CMK (cell line): ENCODE measurements at places on chromosomes 13 and 19.

GRCh38 chr13:70484931-70485330 lies 376.7 kb upstream of the KLHL1 start:
- no peak for DNase-seq

DNA sequence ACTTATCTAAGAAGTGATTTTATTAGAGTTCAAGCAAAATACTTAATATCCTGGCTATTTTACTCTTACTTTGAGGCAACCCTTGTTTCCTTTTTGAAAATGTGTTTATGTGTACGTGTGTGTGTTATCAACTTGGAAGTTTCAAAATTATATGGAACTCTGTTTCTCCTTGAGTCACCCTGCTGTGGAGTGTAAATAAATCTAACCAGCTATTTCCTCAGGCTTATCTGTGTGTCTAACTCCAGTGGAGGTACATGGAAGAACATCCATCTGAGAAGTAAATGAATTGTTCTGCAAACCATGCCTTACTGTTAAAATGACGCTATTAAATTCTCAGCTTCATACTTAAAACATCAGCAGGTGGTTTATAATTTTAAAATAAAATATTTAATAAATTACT lies 583.4 kb upstream of the SLITRK5 start:
- no peak for DNase-seq

DNA sequence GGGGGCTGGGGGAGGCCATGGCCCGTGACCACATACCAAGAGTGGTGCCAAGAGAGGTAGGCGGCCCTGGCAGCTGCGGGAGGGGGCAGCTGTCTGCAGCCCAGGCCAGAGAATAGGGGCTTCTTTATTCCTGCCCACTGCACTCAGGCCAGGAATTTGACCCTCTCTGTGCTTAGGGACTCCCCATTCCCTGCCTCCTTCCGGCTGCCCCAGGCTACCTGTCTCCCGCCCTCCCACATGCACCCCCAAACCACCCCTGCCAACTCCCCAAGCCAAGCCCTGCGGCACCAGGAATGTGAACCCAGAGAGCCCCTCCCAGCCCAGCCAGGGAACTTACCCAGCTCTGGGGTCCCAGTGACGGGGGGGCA lies 687 bp downstream of the PLEKHA4 start:
- no peak for DNase-seq

DNA sequence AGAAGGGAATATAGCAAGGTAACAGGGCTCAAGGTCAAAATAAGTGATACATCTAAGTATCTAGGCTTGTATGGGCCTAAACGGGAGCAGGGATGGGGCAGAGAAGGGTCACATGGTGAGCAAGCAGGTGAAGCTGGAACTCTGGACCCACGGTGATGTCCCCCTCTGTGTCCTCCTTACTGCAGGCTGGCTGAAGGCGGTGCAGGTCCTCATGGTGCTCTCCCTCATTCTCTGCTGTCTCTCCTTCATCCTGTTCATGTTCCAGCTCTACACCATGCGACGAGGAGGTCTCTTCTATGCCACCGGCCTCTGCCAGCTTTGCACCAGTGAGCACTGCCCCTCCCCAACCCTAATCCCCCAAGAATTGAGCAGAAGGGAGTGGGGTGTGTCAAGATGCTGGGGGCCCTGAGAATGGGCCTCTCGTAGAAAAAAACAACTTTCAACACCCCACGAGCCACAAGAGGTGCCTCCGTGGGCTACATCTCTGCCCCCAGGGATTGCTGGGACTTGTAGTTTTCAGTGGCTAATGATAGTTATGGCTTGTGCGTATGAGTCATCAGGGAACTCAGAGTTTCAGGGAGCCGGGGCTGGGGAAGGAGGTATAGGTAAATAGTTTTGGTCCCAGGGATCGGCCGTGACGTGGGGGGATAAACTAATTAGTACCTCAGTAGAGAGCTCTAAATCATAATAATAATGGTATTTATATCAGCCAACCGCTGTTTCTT lies 4.0 kb downstream of the EMP3 start:
- DNase-seq, result no peak

DNA sequence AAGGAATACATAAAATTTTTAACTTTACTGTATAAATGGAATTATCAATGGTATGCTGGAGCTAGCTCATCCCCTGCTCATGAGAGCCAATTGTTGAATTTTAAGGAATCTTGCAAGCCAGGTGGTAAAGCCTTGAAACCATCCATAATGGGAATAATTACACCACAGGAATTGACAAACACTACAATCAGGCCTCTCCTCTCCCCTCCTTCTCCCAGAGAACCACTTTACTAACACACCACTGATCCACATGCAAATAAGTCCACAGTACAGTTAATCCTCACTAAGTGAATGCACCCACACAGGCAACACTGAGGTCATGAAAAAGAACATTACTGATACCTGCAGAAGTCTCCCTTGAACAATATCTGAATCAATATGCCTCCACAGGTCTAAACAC lies 140.5 kb downstream of the KLF12 start:
- DNase-seq, result no peak

DNA sequence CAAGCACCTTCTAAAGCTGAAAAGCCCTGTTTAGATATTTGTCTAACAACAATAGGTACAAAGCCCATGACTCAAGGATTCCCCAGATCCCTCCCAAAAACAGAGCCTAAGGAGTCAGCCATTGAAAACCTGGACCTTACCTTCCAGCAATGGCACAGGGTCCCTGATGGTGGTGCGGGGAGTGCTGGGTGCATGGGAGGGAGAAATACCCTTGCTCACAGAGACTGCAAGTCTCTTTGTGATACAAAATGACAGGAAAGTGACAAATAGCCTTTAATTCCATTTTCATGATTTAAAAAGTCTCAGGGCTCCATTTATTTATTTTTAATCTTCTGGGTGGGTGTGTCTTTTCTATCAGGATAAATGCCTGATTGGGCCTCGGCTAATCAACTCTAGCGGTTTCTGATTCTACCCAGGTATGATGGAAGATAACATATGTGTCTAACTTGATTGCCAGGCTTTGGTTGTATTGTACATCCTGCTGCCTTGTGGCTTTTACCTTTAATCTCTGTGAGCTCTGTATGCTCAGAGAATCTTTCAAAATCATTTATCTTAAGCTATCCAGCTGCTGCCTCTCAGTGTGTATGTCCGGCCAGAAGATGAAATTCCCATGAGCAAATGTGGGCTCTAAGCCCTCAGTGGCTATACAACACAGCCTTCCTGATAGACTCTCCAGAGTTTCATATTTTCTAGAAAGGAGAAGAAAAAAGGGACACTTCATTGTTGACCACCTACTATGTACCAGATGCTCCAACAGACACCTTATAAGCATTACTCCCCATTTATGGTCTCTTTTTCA lies 54.6 kb upstream of the FAM124A start:
- no peak for DNase-seq

DNA sequence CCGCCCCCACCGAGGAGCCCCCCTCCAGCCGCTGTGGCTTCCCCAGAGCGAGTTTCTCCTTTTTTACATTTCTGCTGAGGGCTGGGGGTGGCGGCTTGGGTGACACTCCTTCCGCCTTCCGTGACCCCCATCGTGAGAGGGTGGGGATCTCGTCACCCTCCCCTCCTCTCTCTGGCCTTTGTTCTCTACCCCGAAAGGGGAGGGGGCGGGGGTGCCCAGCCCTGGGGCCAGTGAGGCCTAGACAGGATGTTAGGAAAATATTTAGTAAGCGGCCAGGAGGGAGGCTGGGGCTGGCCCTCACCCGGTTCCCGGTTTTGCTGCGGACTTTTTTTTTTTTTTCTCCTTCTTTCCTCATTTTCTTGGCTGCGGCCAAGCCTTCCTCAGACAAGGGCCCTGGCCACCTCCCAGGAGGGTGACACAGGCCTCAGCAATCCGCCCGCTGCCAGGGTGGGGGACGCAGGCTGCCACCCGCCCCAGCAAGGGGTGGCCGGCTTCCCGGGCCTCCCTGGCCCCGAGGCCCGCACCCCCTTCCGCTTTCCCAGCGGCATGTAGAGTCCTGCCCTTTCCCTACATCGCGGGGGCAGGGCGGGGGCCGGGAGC lies 3.9 kb downstream of the MIDN start:
- DNase-seq, result no peak
